ENCODE measurements at places on chromosomes 6 and 20.
A peak's percentile ranks its signal among the peaks of the same experiment; 100 is the strongest.

GRCh38 chr6:125714441-125715090, 34.9 kb upstream of the HEY2 start:
- DNase-seq = peak; percentile 7

DNA sequence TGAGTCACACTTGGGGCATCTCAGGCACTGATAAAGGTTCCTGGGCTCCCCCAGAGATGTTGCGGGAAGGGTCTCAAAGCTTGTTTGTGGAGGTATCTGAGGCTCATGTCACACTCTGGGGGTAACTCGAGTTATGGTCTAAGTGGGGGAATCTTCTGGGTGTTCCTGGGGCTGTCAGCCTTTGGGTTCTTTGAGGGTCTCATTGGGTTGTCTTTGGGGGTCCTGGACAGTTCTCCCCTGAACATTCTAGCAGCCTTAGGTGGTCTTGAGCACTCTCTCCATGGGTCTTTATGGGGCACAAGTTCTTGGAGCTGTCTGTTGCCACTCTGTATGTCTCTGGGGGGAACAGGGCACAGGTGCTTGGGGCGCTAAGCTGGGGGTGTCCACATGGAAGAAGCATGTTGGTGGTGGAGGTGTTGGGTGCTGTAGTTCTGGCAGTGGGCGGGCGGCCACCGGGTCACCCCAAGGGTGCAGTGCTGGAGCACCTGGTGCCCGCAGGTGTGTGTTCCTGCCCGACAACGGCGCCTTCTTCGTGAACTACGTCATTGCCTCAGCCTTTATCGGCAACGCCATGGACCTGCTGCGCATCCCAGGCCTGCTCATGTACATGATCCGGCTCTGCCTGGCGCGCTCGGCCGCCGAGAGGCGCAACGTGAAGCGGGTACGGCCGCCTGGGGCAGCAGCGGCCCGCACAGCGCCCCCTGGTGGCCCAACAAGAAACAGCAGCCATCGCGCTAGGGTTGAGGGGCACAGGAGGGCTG, 7.1 kb upstream of the CAPN11 start:
- DNase-seq = peak; percentile 85

DNA sequence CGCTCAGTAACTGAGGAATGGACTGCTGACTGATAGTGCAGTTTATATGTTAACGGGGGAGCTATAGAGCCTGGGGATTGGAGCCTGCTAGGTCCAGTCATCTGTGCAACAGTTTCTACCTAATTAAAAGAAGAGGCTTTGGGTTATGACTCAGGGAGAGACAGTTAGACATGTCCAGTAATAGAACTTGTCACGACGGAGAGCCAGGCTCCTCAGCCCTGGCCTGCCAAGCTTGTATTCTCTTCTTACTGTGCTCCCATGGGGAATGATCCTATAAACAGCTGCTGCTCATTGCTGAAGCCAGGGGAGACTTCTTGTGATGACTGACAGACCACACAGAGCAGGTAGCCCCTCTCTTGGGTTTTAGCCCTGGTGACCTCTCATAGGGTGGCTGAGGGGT, 69.3 kb downstream of the SYNJ2 start:
- no peak for DNase-seq

GRCh38 chr6:158972241-158973233, 27.5 kb downstream of the RSPH3 start:
- peak; percentile 71 for DNase-seq

- DNase-seq = no peak
These were observed 27.1 kb downstream of the GSTA2 start for GRCh38 chr6:52736145-52736544.

- peak; percentile 28 for DNase-seq
These were observed 109.3 kb downstream of the TRDN start for GRCh38 chr6:123527406-123527805.

- DNase-seq = no peak
These were observed 1846.5 kb upstream of the DEFB115 start for GRCh38 chr20:29410806-29411457.

DNA sequence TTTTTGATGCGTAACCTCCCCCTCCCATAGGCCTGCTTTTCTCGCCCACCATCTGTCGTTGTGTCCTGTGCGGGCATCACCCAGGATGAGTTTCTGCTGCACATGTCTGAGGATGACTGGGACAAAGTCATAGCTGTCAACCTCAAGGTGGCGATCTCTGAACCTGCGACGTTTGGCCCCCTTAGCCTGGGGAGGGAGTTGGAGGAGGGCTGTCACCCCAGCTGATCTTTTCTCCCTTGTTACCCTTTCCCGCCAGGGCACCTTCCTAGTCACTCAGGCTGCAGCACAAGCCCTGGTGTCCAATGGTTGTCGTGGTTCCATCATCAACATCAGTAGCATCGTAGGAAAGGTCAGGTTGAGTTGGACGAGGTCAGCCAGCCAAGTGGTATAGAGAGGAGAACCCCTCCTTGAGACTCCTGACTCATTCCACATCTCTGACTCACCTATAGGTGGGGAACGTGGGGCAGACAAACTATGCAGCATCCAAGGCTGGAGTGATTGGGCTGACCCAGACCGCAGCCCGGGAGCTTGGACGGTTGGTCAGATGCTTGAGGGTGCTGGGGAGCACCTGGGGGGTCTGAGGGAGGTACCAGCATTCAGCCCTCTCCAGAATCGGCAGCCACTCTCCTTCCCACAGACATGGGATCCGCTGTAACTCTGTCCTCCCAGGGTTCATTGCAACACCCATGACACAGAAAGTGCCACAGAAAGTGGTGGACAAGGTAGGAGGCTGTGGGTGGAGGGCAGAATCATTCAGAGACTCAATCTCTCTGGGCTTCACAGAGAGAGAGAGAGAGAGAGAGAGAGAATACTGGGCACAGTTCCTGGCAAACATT, 954 bp downstream of the HSD17B8 start:
- peak; percentile 90 for DNase-seq
